ENCODE measurements at places on chromosomes 3 and 15.

- no peak for DNase-seq
Measured at GRCh38 chr3:27553886-27554540, 69.8 kb upstream of the SLC4A7 start.

DNA sequence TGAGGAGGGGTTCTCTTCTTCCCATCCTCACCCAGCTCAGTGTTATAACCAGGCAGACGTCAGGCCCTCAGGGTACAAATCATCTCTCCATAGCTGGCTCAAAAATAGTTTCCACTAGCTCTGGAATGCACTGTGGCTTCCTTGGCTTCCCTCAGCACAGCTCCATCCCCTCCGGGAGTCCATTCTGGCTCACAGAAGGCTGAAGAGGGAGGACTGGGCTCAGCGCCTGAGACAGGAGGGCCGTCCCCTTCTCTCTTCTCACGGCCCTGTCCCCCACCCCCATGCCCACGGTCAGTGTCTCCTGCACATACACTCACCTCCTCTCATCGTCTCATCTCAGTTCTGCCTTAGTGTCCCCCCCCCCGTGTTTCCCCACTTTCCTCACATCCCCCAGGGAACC is 50.1 kb downstream of the UMPS start:
- no peak for DNase-seq

- DNase-seq, result no peak
Measured at GRCh38 chr3:12905316-12906071, 64.1 kb upstream of the RPL32 start.

- DNase-seq, result no peak
Measured at GRCh38 chr3:184946917-184947316, 135.0 kb downstream of the VPS8 start.

DNA sequence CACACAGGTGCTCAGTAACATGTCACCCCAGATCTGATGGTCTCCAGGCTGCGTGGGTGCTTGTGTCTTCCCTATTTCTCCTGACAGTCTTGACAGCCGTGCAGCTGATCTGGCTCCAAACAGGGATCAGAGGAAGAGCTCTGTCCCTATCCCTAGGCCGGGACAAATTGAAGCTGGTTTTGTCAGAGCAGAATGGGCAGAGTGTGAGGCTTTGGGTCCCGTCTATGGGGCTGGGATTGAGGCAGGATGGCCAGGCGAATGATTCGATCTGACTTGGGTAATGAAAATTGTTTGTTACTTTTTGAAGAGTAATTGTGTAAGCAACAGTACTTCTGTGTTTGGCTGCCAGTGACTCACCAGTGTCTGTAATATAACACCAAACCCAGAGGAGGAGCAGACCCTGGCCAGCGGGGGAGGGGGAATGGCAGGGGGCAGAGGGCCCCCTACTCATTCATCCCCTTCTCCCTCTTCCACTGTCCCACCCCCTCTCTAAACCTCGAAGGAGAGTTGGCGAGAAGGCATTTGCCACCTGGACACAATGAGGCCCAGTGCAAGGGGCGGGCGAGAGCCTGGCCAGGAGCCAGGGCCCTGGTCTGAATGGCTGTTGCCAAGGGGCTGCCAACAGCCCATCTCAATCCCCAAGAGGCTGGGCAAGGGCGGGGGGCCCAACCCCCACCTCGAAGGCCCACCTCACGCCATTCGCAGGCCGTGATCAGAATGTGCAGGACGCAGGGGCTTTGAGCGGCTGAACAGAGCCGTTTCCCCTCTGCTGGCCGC is 4.9 kb upstream of the MAGEF1 start:
- no peak for DNase-seq

DNA sequence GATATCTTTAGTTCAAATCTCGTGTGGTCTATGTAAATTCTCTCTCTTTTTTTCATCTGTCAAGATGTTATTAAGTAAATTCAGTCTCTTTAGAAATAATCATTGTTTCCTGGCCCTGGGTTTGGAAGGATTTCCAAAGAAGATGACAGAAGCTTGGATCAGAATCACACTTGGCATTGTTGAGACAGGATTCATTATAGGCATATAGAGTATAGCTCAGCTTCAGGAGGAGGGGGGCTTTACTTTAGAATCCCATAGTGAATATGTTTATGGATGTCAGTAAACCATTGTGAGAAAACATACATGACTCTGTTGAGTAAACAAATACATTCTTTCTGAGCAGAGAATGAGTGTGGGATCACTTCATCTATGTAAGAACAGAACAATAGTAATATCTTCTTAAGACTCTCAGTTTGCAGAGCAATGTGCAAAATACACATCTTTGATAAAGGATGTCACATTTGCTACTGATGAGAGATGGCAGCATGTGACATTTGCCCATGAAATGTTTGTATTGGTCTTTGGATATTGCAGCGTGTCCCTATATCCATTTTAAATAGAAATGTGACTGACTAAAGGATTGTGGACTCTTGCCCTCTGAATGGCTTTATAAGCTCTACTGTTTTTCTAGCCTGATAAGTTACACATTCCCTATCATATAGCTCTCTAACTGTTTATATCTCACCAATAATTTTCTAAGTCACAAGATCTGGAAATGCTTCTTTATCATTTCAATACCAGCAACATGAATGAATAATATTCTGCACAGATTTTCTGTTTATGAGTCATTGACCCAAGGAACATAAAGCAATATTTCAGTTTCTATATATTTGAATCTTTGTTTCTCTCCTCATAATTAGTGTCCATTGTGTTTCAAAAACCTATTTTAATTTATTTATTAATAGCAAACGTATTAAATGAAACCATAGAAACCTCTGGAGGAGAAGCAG is 95.6 kb upstream of the THRB start:
- DNase-seq, result no peak

GRCh38 chr3:94183551-94183950 is 120.7 kb downstream of the NSUN3 start:
- DNase-seq, result no peak

DNA sequence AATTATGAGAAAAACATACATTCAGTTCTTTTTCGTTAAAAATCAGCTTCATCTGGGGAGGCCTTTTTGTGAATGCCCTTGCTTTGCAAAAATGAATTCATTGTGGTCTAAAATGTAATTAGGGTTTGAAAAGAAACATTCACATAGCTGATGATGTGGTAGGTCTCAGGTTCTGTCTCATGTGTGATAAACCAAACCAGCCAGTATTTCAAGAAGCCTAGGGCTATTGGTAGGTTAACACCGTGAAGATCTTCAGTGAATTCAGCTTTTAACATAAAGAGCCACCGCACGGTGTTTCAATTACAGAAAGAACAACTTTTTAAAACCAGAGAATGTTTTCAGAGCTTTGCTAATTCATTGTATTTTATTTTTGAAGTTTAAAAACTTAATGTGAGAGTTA is 41.9 kb downstream of the CTNNB1 start:
- no peak for DNase-seq

- DNase-seq, result no peak
Measured at GRCh38 chr3:16392717-16393116, 120.8 kb downstream of the RFTN1 start.

DNA sequence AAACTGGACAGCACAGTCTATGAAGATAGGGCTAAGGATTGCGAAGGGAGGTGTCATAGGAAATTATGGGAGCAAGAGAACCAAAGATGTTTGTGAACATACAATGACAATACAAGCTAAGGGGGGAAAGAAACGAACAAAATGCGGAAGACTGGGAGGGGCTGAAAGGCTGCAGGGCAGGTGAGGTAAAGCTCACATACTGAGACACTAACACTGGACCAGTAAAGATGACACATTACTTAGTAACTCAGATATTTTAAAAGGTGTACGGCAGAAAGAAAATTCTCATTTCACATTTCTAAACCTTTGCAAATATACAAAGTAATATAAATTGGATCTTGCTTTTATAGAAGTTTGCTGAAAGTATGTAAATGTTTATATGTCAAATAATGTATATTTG is 10.1 kb downstream of the CLDND1 start:
- DNase-seq, result no peak

DNA sequence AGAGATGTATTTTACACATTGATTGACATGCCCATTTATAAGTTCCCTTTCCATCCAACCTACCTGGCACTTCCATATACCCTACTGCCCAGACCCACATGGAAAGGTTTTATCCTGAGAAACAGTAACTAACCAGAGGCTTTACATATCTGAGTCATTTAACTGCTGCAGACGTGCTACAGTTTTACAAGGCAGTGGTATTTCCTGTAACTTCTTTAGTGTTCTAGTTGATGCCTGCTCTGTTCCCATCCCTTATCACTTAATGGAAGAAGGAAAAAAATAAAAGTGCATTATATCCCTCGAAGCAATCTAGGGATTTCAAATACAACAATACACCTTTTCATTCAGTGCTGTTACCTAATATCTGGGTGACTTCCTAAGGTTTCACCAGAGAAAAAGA is 107.1 kb downstream of the TMCO5A start:
- DNase-seq, result no peak

GRCh38 chr3:127479449-127479848 is 111.1 kb downstream of the TPRA1 start:
- no peak for DNase-seq

DNA sequence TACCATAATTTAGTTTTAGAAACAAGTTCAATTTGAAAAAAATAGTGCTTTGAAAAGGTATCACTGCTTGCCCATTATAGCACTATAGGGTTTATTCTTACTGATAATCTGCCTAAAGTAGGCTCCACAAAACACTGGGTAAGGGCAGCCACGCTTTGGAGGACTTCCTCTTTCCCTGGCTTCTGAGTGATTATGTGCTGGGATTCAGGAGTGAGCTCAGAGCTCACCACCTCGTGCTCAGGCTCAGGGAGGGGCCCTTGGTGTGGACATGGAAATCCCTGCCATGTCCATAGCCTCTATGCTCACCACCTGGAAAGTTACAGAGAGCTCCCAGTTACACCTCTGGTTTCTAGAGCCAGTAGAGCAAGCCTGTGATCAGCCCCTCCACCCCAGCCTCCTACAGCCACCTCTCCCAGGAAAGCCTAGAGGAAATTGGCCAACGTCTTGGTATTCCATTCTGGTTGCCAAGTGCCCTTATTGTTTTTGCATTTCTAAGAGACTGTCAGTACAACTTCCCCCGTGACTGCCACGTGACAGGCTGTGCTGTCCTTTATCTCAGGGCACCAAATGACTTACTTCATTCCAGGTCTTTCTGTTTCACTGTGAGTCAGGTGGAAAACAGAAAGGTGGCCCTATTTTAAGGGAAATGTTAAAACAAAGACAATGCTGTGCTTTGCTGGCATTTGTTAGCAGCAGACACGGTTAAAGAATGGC is 316.0 kb downstream of the RORA start:
- DNase-seq, result no peak

GRCh38 chr15:84658080-84658787 is at the start of gene NMB:
Gene NMB, minus strand, starts transcription at chr15:84658199. Its CDS starts 47 bp downstream, at chr15:84658152.
- DNase-seq, result peak; percentile 69

- no peak for DNase-seq
Measured at GRCh38 chr15:67826717-67827561, 1.6 kb downstream of the SKOR1 start.

DNA sequence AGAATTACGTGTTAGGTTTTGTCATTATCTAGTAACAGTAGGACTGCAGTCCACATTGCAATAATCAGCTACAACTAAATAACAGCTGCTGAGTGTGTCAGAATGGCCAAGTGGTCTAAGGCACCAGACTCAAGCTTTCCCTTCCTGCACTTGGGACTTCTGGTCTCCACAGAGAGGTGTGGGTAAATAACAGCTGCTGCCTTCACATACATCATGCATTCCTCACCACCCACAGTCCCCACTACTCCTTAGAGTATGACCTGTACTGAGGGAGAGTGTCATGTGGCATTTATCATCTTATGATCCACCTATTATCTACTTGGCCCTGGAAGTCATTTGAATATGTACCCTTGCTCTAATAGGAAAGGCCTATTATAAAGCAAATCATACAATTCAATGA is 22.2 kb upstream of the ZMAT3 start:
- DNase-seq, result no peak

- peak; percentile 3 for DNase-seq
Measured at GRCh38 chr3:151838574-151839312, 24.8 kb downstream of the AADAC start.

DNA sequence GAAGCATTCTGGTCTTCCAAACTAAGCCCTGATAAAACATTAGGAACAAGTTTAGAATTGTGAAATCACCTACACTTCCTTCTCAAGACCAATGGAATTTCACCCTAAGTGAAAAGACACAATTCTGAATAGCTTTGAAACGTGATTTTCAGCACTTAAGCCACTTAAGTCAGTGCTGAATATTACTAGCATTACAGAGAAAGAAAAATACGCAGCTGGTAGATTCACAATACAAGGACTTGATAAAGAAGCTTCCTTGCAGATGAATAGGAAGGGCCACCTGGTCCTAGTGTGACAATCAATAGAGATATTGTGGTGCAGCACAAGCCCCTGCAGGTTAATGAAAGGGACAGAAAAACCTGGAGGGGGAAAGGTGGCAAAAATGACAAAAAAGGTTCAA is 353.1 kb upstream of the ALCAM start:
- no peak for DNase-seq

DNA sequence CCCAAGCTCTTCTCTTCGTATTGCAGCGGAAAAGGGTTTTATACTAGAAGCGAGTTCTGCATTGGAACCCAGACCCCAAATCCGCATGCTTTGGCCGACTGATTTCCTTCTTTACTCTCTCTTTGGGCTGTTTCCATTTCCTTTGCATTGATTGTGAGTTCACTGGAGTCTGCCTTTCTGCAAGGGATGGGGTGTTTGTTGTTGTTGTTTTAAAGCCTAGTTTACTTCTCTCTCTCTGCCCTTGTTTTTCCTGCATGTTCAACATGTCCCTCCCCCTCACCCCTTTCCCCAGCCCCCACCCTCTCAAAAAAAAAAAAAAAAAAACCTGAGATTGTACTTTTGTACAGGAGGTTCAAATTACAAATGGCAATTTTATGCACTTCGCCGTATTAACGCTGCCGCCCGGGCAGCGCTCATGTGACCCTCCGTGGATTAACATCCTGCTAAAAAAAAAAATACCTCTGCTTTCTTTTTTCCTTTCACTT is 2.2 kb downstream of the NR2F2 start:
- DNase-seq, result no peak

- no peak for DNase-seq
Measured at GRCh38 chr3:60013241-60013640, 963.4 kb upstream of the CFAP20DC start.

GRCh38 chr3:89025185-89025584 is 82.2 kb upstream of the EPHA3 start:
- DNase-seq, result no peak

GRCh38 chr3:58249358-58250092 is 11.9 kb downstream of the ABHD6 start:
- DNase-seq, result no peak

DNA sequence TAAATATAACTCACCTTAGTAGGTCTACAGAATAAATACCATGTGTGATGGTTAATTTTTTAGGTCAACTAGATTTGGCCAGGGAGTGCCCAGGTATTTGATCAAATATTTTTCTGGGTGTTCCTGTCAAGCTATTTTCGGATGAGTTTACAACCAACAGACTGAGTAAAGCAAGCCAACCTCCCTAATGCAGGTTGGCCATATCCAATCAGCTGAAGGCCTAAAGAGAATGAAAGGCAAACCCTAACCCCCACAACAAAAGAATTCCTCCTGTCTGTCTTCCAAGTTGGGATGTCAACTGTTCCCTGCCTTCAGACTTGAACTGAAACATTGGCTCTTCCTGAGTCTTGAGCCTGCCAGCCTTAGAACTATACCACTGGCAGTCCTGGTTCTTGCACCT is 28.6 kb downstream of the TASOR start:
- no peak for DNase-seq
